ENCODE measurements at places on chromosomes 7 and 10. TPM values are rescaled to one million over a fixed set of nuclear protein-coding genes. Genes with fewer than 3 reads are reported as not detected.

Gene HTR7
- total RNA-seq = 1.1 TPM

Gene ZNF107
- 2.8 TPM for total RNA-seq

Gene PIP
- not detected for total RNA-seq

Gene CALHM1
- not detected for total RNA-seq

Gene MNX1
- not detected for total RNA-seq

Gene MRLN
- not detected for total RNA-seq

Gene PHTF2
- 35.3 TPM for total RNA-seq

Gene PROSER2
- 0.44 TPM for total RNA-seq

Gene RAPGEF5
- total RNA-seq = 0.75 TPM

Gene STEAP1
- 32.6 TPM for total RNA-seq

Gene KIF5B
- total RNA-seq = 192 TPM

Gene HOXA9
- 8.6 TPM for total RNA-seq

Gene ARID5B
- 49.0 TPM for total RNA-seq

Gene DPP6
- total RNA-seq = 0.50 TPM

Gene GTPBP10
- total RNA-seq = 14.9 TPM

Gene SNCG
- total RNA-seq = 7.5 TPM

Gene CAMK2B
- total RNA-seq = not detected
